ENCODE measurements at places on chromosomes 2 and 18.
A peak's percentile ranks its signal among the peaks of the same experiment; 100 is the strongest.

GRCh38 chr2:172251231-172251630, 148.5 kb upstream of the DLX2 start:
- ATAC-seq: no peak

DNA sequence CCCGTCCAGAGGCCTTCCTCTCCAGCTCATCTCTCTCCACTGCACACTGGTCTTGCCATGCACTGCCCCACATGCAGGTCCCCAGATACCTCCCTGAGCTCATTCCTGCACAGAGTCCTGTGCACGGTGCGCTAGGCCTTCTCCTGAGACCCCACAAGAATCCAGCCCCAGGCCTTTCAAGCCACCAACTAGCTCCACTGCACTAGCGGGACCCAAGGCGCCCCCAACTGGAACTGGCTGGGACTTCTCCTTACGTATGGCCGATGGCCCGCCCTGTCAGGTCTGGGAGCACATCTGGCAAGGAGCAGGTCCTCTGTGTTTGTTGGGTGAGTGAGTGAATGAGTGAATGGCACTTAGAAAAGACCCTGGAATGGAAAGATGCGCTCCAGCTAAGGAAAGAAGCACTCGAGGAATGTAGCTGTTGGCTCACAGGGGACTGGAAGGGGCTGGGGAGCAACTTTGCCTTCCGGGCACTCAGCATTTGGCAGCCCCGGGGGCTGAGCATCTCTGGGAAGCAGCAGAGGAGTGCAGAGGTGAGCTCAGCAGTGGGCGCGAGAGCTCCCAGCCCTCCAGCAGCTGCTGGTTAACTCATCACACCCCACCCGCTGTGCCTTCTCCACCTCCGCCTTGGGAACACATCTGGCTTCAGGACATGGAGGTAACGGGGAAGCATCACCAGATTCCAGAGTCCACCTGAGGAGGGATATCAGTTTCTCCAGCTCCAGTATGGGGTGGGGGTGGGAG, 223.1 kb downstream of the GLI2 start:
- no peak for ATAC-seq

DNA sequence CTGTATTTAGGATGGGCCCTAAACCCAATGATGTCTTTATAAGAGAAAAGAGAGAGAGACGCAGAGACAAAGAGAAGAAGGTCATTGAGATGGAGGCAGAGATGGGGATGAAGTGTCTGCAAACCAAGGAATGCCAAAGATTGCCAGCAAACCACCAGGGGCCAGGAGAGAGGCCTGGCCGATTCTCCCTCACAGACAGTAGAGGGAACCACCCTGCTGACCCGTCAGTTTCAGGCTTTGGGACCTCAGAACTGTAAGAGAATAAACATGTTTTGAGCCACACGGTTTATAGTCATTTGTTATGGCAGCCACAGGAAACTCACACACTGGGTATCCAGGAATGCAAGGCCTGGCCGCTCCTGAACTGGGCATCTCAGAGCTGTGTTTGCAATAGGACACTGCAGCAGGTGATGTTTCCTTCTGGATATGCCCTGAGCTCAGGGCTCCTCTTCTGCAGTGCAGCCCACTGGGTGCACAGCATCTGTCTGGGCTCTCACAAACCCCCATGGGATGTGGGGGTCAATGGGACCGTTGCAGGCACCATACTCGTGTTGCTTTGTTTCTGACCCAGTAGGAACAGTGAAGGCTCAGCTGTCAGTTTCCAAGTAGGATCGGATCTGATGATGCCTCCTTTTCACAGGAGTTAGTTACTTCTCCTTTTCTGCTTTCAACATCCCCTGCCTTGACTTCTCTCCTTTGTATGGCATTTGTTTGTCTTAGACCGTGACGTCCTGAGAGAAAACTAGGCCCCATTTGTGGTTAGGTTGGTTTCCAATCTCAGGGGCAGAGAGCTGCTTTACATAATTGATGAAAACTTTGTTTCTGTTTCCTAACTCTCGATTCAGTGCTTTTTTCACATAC, 20.8 kb downstream of the PTPN18 start:
- peak; percentile 44 for ATAC-seq

- ATAC-seq: no peak
Observed at GRCh38 chr2:73839653-73840411, 11.1 kb downstream of the STAMBP start.

DNA sequence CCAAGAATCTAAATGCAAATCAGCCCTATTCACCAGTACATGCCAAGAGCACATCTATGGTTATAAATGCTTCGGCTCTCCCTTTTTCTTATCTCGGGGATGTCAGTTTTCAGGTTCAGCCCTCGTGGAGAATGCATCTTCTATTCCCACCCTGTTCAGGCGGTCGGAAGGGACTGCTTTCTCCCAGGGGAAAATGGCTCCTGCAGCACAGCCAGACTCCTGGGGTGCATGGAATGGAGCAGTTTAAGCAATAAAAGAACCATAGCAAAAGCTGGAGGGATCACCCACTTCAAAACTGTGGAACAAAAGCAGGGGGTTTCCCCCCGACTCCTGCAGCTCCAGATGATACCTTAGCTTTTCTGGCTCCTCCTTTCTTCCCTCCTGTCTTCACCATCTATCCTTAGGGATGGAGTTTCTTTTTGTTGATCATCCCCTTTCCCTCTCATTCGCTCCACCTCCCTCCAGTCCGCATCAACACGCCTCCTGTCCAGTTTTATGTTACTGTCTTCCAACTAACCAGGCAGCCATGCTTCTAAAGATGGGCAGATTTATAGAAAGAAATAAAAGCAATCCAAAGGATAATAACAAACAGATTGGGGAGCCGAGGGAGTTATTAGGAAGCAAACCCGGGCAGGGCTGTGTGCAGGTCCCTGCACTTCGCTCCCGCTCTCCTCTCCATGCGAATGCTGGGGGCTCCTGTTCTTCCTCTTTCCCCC, 356.2 kb upstream of the SMIM21 start:
- no peak for ATAC-seq

DNA sequence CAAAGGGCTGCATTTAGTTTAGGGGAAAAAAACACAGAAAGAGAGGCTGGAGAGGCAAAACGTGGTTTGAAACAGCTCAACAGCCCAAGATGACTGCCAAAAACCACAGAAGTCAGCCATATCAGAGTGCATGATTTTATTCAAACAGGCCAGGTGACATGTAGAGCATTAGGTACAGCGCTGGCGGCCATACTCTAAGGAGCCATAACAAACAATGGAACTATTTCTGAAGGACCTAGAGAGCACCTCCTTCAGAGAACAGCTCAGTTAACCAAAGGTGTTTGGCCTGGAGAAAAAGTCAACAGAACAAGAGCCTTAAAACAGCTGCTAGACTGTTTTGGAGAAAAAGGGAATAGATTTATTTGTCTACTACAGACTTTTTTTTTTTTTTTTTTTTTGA, 2.6 kb downstream of the THADA start:
- no peak for ATAC-seq

GRCh38 chr2:134244086-134244485, 9.8 kb upstream of the MGAT5 start:
- no peak for ATAC-seq

DNA sequence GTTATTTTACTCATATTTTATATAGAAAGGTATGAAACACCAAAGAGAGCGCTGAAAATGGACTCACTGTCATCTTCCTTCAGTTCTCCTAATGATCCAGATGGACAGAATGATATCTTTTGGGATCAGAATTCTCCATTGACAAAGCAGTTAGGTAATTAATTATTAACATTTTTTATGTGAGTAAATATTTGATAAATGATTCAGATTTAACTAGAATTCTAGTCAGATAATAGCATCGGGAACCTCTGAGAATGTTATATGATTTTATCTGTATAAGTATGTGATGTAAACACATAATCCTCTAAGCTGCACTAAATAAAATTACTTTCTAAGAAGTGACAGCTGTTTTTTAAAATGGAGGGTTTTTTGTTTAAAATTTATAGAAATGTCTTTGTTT, 2.0 kb downstream of the ETAA1 start:
- no peak for ATAC-seq

DNA sequence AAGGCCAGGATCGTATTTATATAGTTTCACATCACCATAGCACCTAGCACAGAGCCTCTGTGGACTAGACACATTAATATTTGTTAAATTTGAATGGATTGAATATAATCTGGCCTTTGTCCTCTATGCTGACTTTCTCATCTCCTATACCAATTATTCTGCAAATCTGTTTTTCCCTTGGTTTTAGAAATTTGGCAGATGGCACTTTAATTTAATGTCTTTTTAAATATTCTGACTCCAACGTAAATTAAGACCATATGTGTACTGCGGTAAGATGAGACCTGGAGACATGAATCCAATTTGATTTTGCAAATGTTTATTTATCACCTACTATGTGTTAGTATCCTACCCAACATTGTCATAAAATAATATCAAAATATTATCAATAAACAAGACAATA, 1281.9 kb upstream of the PIK3C3 start:
- ATAC-seq: no peak

- ATAC-seq: no peak
Observed at GRCh38 chr2:32932825-32933755, 13.7 kb upstream of the LTBP1 start.

GRCh38 chr2:237863689-237864443, 4.4 kb downstream of the RAMP1 start:
- ATAC-seq: no peak

DNA sequence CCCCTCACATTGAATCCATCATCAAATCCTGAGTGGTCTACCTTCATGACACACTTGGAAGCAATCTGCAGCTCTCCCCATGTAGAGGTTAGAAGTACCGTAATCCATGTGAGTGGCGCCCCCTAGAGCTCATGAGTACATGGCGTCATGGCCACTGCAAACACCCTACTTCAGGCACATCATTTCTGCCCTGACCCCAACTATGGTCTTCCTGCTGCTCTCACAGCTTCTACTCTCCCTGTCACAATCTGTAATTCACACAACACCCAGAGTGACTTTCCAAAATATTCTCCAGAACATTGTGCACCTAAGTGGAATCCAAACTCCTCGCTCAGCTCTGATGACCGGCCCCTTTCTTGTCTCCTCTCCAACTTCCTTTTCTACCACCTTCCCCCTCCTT, 141.9 kb downstream of the ANKRD44 start:
- peak; percentile 82 for ATAC-seq

DNA sequence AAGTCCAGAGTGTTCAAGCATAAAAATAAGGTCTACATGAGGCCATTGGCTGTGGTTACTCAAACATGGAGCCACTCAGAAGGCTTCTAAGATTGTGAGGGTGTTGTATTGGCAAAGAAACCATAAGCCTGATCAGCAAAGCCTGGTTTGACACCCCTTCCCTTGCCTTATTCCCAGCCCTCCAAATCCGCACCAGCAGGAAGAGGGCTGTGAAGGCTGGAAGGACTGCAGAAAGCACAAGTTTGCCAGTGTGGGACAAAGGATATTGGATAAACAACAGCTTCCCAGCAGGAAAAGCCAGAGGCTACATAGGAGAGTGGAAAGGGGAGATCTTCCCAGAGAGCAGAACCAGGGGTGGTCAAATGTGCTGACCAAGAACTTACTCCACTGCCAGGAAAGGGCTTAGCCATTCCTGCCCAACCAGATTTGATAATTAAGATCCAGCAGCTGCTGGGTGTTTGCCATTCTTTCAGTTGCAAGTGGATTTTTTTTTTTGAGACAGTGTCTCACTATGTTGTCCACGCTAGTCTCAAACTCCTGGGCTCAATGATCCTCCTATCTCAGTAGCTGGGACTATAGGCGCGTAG, 1.5 kb upstream of the PRKAG3 start:
- no peak for ATAC-seq

DNA sequence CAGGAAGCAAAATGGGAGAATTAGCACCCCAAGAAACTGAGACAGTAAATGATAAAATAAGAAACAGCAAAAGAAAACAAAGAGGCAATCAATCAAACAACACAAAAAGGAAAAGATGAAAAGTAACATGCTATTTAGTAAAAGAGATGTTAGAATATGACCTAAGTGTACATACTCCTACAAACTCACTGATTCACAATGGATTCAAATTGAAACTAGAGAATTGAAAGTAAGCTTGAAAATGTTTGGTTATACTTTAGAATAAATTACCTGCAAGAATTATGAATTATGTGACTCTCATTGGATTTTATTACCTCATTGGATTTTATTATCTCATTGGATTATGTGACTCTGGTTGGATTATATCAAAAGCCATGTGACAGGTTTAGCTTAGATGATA, 22.8 kb upstream of the CCNYL1 start:
- ATAC-seq: no peak

DNA sequence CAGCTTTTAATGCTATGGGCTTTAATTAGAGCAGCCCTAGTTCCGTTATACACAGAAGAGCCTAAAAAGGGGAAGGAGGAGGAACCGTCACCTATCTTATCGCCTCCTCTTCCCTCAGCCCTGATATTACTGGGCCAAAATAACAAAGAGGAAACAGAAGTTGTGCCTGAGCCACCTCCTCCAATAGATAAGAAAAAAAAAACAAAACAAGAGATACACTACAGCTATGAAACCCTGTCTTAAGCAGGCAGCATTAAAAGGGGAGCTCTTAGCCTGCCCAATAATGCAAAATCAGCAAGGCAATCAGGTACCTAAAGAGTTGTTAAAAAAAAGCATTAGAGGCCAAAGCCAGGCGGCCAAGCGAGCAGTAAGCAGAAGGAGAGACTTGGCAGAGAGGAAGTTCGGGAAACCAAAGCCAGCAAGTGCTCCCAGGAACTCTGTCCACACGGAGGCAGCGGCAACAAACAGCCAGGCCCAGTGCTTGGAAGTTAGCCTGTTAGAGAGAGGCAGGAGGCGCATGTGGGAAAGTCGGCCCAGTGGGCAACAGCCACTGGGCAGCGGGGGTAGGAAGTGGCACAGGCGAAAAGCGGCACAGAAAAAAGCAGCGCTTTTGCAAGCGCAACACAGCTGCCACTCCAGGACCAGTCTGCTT, 41.8 kb upstream of the PDK1 start:
- peak; percentile 68 for ATAC-seq

DNA sequence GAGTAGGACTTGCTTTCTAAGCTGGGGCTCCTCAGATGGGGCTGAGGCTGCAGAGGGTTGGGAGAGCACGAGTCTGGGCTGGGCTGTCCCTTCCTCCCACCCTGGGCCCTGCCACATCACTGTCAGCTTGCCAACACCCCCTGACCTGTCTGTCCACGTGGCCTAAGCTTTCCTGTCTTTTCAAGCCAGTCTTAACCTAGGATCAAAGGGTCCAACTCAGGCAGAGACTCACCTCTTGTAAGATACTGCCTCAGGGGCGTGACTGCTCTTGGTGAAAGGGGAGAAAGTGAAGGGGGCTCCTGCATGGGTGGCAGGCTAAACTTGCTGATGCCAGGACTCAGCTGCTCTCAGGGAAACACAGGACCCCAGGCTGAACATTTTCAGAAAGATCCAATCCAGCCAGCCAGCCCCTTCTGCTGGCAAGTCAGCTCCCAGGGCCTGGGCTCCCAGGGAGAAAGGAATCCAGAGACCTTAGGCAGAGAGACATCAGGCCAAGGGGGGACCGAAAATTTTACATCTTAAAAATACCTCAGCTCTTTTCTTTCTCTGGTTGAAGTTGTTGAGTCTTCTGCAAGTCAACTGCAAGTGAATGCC, 144.2 kb upstream of the ID2 start:
- no peak for ATAC-seq

DNA sequence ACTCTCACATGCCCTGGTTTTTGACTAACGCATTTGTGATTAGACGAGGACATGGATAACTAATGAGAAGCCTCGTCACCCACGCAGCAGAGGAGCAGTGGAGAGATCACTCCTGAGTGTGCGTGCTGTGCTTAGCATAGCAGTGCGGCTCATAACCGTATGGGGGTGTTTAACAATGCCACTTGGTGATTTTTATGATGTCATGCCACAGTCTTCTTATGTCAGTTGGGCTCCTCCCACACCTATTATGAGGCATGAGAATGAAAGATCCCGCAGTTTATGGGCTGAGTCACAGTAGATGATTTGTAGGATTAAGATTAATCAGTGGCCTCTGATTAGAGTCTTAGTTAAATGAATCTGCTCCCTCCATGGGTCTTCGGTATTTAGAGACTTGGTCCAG, 2.5 kb upstream of the SMIM21 start:
- ATAC-seq: no peak

- no peak for ATAC-seq
Observed at GRCh38 chr18:41501848-41502247, 453.2 kb upstream of the PIK3C3 start.

All from stimulated activated memory B cell treated with anti-CD40 and anti-IgM and Interleukin-4, amounts not matched to agents 10 μg/mL and 1 μg/mL and 100 μg/mL, for 72 hours (primary cell).